ENCODE measurements at places on chromosomes 4 and X.

DNA sequence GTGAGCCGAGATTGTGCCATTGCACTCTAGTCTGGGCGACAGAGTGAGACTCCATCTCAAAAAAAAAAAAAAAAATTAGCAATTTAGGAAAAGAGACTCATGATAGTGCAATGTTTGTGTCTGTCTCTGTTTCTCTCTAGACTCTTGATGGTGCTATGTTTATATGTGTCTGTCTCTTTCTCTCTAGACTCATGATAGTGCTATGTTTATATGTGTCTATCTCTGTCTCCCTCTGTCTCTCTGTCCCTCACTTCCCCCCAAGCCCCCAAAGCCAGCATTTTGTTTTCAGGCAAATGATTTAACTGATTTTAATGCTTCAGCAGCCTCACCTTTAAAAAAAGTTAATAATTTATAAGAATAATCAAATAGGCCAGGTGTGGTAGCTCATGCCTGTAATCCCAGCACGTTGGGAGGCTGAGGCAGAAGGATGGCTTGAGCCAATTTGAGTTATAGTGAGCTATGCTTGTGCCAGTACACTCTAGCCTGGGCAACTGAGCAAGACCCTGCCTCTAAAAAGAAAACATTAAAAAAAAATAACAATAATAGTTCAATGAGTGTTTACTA lies 6.9 kb downstream of the MOB1B start:
- DNase-seq, result no peak

DNA sequence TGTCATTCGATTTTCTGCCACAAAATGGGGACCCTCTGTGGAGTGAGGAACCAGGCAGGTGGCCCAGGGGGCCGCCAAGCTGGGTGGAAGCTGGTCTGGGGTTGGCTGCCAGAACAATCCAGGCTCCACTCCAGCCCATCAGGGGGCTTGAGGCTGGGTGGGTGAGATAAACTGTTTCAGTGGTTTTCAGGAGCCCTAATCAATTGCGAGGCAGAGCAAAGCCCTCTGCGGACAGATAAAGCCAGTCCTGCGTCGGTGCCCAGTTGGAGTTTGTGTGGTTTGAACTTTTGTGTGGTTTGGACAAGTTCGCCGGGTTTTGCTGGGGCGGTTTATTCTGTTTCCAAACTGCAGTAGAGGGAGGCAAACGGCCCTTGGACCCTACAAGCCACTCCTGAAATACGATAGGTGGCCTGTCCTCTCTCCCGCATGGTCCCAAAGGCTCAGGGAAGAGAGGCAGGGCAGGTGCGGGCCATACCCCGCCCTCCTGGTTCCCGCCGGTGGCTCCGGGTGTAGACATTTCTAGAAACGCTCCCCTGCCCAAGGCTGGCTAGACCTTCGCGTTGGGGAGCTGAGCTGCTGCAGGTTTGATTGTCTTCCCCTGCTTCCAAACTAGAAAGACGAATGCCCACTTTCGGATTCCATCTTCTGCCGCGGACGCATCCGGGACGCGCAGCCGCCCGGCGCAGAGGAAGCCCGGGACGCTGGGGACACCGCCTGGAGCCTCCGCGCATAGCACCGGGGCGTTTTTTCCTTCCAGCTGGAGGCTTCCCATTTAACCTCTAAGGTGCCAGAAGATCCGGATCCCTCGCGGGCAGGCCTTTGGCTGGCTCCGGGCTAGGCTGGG lies 169.0 kb upstream of the BCOR start:
- DNase-seq, result peak; percentile 64

- DNase-seq, result no peak
These were observed 2.0 kb downstream of the PDZD4 start for GRCh38 chrX:153828308-153828707.

- no peak for DNase-seq
These were observed 8.4 kb upstream of the LDOC1 start for GRCh38 chrX:141185366-141185765.

Data from activated CD4-positive, alpha-beta T cell treated with anti-CD3 and anti-CD28 coated beads for 48 hours (primary cell).